Progenitor cell of endocrine pancreas (in vitro differentiated cells): ENCODE measurements at places on chromosomes 3 and 15. TPM values are rescaled to one million over a fixed set of nuclear protein-coding genes. Genes with fewer than 3 reads are reported as not detected.

DNA sequence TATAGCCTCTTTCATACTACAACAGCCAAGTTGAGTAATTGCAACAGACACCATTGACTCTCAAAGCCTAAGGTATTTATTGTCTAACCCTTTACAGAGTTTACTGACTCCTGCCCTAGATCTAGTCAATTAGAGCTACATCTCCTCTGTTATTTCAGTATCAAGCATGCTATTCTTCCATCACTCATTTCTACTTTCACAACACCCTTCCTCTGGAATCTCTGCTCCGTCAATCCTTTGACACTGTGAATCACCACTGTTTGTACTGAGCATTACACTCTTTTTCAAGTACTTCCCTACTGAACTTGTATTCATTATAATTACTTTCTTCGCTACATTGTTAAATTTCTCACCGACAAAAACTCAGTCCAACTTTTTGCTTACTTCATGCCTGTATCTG is 121.8 kb downstream of the ZNF609 start:
- no peaks in the 10 kb centered on the region for H3K27me3 ChIP-seq
- H3K4me3 ChIP-seq: no peak overlapping the region
- peaks cover 16% of the 10 kb centered on the region for H3K36me3 ChIP-seq
- DNase-seq: no peak
- H3K4me1 ChIP-seq: peaks cover 17% of the 10 kb centered on the region
- H3K27ac ChIP-seq: peak overlapping the region; percentile 57

- H3K4me3 ChIP-seq: peak overlapping the region; percentile 50
- no peak for DNase-seq
- H3K27ac ChIP-seq: no peak overlapping the region
- H3K27me3 ChIP-seq: no peaks in the 10 kb centered on the region
- H3K36me3 ChIP-seq: no peaks in the 10 kb centered on the region
- H3K4me1 ChIP-seq: peaks cover 4% of the 10 kb centered on the region
Measured at GRCh38 chr15:75349851-75350588, 3.2 kb downstream of the NEIL1 start.

DNA sequence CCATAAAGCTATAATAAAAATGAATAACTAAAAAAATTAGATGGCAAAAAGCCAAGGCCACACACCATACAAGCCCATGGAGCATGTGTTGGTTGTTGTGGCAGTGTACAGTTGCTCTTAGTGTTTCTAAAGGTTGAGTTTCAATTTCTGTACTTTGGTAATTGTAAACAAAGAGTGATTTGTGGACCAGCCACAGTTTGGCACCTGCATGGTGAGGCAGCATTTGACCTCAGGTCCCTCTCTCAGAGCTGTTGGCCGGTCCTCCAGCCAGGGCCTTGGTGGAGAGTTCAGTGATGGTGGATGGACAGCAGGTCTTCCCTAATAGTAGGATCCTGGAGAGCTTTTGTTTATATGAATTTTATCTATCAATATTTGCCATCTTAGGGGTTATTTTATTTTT is 5.6 kb downstream of the ACAD9 start:
- H3K36me3 ChIP-seq: peaks cover 12% of the 10 kb centered on the region
- no peak for DNase-seq
- peak overlapping the region; percentile 57 for H3K27ac ChIP-seq
- peaks cover 24% of the 10 kb centered on the region for H3K4me1 ChIP-seq
- H3K4me3 ChIP-seq: no peak overlapping the region

DNA sequence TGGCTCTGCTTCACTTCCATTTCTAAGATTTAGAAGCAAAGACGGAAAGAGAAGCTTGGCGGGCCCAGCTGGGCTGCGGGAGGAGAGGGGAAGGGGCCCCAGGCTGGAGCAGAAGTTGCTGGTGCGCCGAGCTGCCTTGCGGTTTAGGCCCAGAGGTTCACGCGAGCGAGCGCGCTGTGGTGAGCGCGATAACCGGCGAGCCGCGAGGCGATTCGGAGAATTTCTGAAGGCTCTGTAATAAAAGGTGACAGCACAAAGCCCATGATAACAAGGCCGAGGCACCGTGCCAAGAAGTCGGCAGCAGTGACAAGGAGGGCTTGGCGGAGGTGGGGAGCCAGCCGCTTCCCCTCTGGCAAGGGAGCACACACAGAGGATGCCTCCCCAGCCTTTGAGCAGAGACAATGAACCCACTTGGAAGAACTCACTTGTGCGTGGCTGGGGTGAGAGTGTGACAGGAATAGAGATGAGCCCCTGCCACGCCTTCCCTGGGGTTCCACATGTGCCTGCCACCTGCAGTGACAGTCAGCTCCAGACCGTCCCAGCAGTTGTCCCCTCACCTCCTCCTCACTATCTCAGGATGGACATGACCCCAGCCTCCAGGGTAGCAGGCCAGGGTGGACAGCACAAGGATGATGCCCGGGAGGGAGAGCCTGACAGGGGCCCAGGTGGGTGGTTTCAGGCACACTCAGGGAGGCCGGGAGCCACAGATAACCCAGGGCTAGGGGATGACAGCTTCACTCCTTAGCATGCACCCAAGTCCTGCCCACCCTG is 315.2 kb downstream of the UACA start:
- no peaks in the 10 kb centered on the region for H3K36me3 ChIP-seq
- H3K4me1 ChIP-seq: peaks cover 4% of the 10 kb centered on the region
- H3K4me3 ChIP-seq: no peak overlapping the region
- DNase-seq: no peak
- H3K27me3 ChIP-seq: peaks cover 69% of the 10 kb centered on the region
- H3K27ac ChIP-seq: no peak overlapping the region

GRCh38 chr3:143128227-143128955 is 8.8 kb downstream of the CHST2 start:
- DNase-seq: no peak
- peaks cover 31% of the 10 kb centered on the region for H3K4me1 ChIP-seq
- H3K27me3 ChIP-seq: peaks cover 6% of the 10 kb centered on the region
- no peak overlapping the region for H3K4me3 ChIP-seq
- H3K27ac ChIP-seq: no peak overlapping the region

- no peaks in the 10 kb centered on the region for H3K36me3 ChIP-seq
- peak overlapping the region; percentile 72 for H3K4me3 ChIP-seq
- no peaks in the 10 kb centered on the region for H3K27me3 ChIP-seq
- DNase-seq: peak; percentile 54
- no peak overlapping the region for H3K27ac ChIP-seq
Measured at GRCh38 chr15:24823473-24823872, 131.3 kb upstream of the SNRPN start.

DNA sequence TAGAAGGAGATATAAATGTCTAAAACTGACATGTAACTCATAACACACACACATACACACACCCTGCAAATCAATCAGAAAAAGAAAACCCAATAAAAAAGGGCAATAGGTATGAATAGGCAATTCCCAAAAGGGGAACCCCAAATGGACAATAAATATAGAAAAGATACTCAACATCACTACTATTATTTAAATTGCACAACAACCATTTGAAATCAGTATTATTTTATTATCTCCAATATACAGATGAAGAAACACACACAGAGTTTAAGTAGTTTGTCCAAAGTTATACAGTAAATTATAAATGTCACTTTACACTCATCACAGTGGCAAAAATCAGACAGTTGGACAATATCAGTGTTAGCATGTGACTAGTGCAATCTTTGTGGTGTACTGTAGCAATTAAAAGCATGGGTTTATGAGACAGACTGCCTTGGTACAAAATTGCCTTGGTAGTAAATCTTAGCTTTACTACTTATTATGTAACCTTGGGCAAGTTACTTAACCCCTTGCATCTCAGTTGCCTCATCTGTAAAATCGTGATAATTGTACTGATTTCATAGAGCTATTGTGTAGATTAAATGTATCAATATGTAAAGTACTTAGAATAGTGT is 3.4 kb upstream of the FSTL1 start:
- H3K27ac ChIP-seq: no peak overlapping the region
- peaks cover 9% of the 10 kb centered on the region for H3K4me1 ChIP-seq
- no peaks in the 10 kb centered on the region for H3K36me3 ChIP-seq
- no peak overlapping the region for H3K4me3 ChIP-seq
- H3K27me3 ChIP-seq: peaks cover 7% of the 10 kb centered on the region

- H3K4me3 ChIP-seq: no peak overlapping the region
- H3K36me3 ChIP-seq: no peaks in the 10 kb centered on the region
- H3K27ac ChIP-seq: no peak overlapping the region
- H3K27me3 ChIP-seq: no peaks in the 10 kb centered on the region
- H3K4me1 ChIP-seq: peaks cover 13% of the 10 kb centered on the region
Measured at GRCh38 chr3:176905331-176905730, 292.0 kb downstream of the TBL1XR1 start.

GRCh38 chr3:10602769-10603768 is 97.7 kb upstream of the ATP2B2 start:
- no peak overlapping the region for H3K27ac ChIP-seq
- no peak for DNase-seq
- H3K36me3 ChIP-seq: no peaks in the 10 kb centered on the region
- no peaks in the 10 kb centered on the region for H3K4me1 ChIP-seq

The BAHD1 gene
- total RNA-seq: 24.1 and 24.3 TPM in 2 replicates

The CA12 gene
- 0.38 and 0.58 TPM in 2 replicates for total RNA-seq

The TXNRD3 gene
- 12.9 and 14.4 TPM in 2 replicates for total RNA-seq
